HuH-7.5 (cell line): ENCODE measurements at places on chromosomes 7 and 10.

DNA sequence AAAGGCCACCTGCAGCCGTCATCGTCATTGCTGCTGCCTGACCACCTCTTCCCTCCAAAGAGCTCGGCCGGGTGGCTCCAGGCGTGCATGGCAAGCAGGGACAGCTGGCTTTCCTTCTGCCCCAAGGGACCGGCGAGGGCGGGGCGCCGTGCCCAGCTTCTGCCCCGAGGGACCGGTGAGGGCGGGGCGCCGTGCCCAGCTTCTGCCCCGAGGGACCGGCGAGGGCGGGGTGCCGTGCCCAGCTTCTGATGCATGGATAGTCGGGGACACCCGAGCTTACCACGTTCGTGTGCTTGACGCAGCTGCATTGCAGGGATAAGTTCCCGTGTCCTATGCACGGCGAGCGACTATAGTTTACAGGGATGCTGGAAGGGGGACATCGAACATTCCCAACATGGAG, 27.0 kb downstream of the CFAP46 start:
- no peak for DNase-seq

DNA sequence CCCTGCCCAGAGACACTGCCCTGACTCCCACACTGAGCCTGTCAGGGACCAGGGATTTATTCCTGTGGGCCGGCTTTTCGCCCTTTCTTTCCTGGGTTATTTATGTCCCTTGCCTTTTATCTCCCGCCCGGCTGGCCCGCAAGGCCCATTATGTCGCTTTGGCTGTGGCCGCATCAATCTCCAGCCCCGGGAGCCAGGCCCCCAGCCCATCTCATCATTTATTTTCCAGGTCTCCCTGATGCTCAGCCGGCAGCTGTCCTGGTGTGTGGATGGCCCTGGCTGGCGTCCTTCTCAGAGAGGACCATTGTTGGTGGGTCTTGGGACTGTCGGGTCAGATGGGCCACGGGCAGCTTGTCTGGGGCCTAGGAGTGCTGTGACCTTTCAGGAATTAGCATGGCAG, 82.3 kb downstream of the FAM241B start:
- no peak for DNase-seq

GRCh38 chr10:128817636-128818035, 649.4 kb upstream of the MGMT start:
- DNase-seq = no peak

- DNase-seq = no peak
Measured at GRCh38 chr7:133109816-133110215, 27.9 kb upstream of the CHCHD3 start.

GRCh38 chr10:90695915-90696676, 161.7 kb downstream of the HTR7 start:
- no peak for DNase-seq

- DNase-seq = no peak
Measured at GRCh38 chr10:120400601-120401000, 56.4 kb upstream of the PLPP4 start.

DNA sequence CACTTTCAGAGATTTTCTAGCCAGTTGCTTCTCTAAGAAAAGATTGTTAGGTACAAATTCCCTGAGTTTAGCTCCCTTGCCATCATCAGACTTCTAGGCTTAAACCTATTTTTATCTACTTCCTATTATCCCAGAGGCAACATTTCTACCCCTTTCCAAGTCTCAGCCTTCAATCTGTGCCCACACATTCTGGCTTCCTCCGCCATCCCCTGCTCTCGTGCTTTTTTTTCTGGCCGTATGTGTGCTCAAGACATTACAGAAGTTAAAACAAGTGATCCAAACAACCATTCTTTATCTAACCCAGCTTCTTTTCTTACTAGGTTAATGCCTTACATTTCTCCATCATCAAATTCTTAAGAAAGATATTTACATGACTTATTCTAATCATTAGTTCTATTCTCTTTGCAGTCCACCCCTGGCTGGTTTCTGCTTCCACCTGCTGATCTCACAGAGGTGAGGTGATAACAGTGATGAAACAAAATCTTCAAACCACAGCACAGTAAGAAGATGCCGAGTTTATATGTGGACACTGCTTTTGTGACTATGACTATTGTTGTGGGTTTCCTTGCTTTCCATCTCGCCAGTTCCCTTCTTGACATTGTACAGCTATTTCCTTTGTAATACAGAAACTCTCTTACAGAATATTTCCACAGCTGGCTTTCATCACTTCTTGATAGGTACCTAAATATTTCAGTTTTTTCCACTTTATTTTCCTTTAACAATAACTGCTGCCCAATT, 18.3 kb upstream of the CDK6 start:
- no peak for DNase-seq

DNA sequence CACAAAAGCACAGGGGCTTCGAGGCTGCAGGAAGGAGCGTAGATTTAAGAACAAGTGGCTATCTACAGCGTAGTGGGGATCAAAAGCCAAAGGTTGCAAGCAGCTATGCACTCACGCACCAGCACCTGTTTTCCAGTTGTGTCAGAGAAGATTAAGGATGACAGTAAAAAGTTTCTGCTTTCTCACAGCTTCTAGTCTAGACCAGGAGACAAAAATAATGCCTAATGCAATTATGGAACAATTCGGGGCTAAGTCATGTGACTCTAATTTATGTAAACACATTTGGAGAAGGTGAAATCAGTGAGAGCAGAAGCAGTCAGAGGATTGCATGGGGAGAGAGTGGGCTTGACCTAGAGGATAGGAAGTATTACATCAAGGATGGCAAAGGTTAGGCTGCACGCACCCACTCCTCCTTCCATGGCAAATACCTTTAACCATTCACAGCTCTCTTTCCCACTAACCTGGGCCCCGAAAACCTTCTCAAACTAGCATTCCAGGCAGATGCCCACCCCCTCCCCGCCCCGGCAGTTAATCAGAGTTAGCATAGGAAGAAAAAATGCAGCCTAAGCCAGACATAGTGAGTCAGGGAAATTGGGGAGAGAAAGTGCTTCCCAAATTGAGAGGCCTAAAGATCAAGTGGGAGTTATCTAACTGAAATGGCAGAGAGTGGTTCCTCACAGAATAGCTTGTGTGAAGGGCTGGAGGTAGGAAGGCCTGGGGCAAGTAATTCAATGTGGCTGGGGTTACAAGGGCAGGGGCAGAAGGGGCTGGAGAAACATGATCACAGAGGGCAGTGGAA, 48.2 kb upstream of the GPAM start:
- DNase-seq = no peak

- DNase-seq = peak; percentile 75
Measured at GRCh38 chr7:43906331-43907010, at the start of gene URGCP. Gene URGCP, minus strand, starts transcription at chr7:43906596. Its CDS starts 21 bp downstream, at chr7:43906575.

DNA sequence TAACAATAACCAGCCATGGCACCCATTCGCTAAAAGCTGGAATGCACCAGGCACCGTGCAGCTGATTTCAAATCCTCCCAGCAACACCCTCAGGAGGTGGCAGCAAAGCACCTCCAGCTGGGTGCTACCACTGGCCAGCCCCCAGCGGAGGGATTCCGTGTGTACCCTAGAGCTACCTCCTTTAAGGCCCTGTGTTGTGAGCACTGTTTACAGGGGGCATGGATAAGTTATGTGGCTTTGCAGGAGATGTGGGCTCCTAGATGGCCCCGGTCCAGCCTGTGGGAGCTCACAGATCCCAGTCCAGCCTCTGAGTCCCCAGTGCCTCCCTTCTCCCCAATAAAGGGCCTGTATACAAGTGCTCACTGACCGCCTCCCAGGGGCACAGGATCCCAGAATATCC, 27.1 kb downstream of the TNRC18 start:
- peak; percentile 92 for DNase-seq

DNA sequence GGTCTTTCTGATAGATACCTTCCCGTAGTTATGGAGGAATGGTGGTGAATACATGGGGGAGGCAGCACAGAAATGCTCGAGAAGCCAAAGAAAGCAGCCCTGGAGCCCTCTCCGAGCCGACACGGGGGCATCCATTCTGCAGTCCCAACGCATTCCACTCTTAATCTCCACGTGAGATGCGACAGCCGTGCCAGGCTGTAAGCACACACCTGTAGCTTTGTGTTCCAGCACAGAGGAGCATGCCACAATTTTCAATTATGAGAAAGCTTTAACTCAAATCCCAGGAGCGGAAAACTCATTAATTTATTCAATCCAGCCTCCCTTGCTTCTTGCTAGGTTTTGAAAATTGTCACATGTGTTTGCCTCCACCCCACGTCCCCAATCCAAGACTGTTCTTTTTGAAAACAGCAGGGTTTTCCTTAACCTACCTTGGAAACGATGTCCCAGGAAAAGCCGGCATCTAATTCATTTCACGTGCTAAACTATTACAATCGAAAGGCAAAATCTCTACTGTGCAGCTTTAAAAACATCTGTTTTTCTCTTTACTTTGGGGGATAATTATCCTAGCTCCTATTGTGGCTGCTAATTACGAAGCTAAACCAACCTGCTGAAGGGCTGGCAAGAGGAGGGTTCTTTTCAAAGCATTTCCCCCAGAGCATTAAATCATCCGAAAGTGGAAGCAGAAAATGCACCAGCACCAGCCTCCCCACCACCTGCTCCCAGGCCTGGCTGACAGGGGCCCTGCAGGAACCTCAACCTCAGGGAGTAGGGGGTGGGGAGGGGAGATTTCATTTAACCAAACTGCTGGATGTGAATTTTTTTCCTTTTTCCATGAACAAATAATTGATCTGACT, 56.0 kb upstream of the CHST15 start:
- DNase-seq = no peak

- no peak for DNase-seq
Measured at GRCh38 chr10:5364374-5364773, 392 bp upstream of the UCN3 start.

DNA sequence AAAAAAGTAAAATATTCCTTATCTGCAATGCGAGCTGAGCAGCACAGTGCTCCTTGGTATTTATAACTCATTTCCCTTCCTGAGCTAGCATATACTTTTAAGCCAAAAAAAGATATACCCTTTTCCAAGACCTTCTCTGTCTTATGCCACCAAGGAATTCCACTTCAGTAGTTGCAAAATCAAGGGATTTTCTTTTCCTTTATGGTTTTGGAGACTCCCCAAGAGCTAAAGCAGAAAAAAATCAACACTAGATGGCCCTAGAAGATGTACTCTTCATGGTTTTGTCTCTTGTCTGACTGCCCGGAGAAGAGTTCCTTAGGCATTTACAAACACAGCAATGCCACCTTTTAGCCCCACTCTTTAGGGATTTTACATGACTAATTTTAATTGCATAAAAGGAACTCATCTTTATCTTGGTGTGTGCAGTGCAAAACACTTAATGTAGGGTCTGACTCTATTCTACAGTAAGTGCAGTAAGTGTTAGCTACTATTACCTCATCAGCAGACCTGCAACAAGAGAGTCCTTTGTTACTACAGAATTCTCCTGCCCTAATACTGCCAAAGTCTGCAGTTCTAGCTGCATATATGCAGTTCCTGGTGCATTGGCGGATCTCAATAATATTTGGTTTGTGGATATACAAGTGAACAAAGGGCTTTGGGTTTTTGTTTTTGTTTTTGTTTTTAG, 443.3 kb downstream of the GFRA1 start:
- DNase-seq = no peak

DNA sequence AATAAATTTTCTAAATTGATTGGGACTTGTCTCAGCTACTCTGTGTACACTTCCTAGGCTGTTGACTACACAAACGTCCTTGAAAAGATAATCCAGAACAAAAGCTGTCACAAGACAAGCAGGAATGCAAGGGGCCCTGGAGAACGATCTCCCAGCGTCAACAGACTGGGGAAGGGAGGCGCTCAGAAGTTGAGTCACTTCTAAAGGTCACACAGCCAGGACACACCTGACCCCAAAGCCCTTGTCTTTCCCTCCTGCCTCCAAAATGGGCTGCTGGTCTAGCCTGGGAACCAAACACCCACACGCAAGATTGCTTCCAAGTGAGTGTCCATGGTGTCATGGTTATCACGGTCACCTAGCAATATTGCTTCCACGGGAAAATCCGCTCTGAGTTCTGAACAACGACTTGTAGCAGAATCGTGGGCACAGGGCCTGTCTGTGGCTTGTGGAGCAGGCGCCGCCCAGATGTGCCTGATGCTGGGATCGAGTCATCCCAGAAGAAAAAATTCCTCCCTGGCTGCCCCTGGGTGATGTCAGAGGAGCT, 49.8 kb downstream of the SPOCK2 start:
- no peak for DNase-seq

GRCh38 chr7:1993031-1993695, 239.6 kb downstream of the MAD1L1 start:
- no peak for DNase-seq

GRCh38 chr10:73644767-73645166, 3.5 kb upstream of the MYOZ1 start:
- peak; percentile 5 for DNase-seq

- DNase-seq = peak; percentile 33
Measured at GRCh38 chr7:158863611-158864506, 7.5 kb downstream of the DYNC2I1 start.

GRCh38 chr10:128070161-128070560, 56.1 kb downstream of the MKI67 start:
- no peak for DNase-seq
